Stimulated activated CD4-positive, alpha-beta T cell treated with anti-CD3 and anti-CD28 coated beads, Interleukin-1b, Interleukin-23, amount 100 ng/mL, for 4 hours (primary cell): ENCODE measurements at places on chromosomes 5 and 9.

- no peak for DNase-seq
Measured at GRCh38 chr9:120486835-120487234, 93.1 kb downstream of the CDK5RAP2 start.

DNA sequence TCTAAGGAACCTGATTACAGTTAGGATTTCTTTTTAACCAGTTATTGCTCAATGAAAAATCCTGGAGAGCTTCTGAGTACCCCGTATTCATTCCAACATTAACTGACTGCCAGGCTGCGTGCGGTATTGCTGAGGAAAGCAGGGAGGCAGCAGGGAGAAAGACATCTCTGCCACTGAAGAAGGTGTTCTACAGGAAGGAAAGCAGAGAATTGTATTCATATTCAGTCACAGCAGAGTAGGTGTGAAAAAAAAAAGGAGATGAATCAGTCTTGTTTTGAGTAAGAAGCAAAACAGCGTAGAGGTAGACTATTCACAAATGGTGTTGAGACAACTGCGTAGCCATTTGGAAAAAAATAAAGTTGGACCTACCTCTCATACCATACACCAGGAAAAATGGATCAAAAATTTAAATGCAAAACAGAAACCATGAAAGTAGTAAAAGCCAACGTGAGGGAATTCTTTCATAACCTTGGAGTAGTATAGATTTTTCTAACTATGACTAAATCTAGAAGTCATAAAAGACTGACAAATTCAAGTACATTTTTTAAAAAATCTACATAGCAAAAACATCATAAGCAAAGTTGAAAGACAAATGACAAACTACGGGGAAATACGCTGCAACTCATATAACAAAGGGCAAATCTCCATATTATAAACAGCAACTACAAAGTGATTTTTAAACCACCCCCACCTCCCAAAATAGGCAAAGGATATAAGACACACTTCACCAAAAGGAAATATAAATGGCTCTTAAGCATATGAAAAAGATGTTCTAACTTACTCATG is 9.9 kb upstream of the NR4A3 start:
- no peak for DNase-seq

DNA sequence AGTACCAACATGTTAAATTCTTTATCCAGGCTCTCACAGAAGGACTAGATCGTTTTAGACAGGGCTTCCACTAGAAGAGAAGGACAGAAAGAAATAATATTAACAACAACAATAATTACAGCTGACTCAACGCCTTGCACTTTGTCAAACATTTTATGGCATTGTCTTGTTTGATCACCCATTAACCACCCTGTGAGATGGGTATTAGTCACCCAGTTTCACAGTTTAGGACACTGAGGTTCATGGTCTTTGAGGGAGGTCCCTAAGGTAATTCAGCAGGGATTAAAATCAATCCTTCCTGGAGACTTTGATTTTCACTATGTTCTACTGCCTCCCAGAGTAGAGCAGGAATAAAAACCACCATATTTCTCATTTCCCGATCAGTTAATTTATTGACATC is 51.4 kb upstream of the BNC2 start:
- no peak for DNase-seq

DNA sequence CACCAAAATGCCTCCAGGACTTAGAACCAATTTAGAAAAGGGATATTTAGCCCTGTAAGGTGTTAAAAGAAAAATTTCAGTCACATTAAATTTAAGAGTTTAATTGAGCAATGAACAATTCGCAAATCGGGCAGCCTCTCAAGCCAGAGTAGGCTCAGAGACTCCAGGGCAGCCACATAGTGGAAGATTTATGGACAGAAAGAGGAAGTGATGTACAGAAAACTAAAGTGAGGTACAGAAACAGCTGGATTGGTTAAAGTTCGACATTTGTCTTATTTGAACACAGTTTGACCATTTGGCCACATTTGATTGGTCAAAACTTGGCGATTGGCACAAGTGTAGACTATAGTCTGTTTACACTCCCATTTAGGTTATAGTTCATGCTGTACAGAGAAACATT is 525.9 kb upstream of the ZNF608 start:
- no peak for DNase-seq

GRCh38 chr5:134510970-134511795 is 14.3 kb upstream of the JADE2 start:
- DNase-seq = peak; percentile 49

GRCh38 chr9:14198841-14199455 is 115.0 kb downstream of the NFIB start:
- no peak for DNase-seq

DNA sequence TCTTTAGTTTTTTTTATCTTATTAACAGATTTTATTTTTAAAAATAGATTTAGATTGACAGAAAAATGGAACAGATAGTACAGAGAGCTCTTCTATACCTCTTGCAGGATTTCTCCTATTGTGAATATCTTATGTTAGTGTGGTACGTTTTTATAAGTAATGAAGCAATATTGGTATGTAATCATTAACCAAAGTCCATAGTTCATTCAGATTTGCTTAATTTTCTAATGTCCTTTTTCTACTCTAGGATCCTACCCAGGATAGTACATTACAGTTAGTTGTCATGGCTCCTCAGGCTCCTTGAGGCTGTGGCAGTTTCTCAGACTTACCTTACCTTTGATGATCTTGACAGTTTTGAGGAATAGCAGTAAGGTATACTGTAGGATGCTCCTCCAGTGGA is 30.4 kb downstream of the PPP2R2B start:
- no peak for DNase-seq

DNA sequence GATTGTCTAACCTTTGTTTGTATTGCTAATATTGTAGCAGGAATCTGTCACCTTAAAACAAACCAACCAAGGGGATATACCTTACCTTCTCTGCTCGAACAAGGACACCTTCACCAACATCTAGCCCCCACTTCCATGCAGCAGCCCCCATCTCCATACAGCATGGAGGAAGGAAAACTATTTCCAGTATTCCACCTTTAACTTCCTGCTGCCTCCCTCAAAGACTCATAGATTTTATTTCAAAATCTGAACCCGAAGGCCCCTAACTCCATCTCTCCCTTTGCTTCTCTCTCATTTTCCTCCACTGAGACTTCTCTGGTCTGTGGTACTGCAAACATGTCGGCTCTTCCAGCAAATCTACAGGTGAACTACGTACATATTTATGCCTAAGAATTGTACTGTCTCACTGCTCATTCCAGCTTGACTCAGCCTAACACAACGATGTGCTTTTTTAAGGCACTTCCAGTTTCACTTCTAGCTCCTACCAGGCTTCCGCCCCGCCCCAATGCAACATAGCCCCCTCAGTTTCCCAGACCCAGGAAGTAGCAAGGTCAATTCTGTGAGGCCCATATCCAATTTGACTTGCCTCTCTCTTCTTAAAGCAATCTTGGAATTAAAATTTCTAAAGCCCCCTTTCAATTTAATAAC is 70.7 kb upstream of the RNF38 start:
- peak; percentile 48 for DNase-seq

DNA sequence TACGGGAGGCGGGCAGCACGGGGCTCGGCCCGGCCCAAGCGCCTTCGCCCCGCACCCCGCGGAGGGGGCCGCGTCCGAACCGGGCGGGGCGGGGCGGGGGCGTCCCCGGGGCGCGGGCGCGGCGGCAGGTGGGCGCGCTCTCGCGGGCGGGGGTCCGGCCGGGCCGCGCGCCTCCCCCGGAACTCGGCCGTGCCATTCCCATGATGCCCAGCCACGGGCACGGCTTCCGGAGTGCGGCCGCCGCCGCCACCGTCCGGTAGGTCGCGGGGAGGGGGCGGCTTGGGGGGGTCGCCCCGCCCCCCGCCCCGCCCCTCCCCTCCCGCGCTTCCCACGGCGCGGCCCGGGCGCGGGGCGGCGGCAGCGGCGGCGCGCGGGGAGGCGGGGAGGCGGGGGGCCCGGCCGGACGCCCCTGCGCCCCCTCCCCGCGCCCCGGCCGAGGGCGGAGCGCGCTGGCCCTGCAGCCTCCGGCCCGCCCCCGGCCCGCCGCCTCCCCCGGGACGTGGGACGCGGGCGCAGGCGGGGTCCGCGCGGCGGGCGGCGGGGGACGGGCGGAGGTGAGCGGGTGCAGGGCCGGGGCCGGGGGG is at the start of gene PPP1R26:
Gene PPP1R26, plus strand, starts transcription at position 314 of the 584 bp plus-strand sequence. CDS start 4,729 bp downstream, outside the sequence.
- no peak for DNase-seq

- no peak for DNase-seq
Measured at GRCh38 chr9:131053896-131054295, 42.4 kb upstream of the AIF1L start.

DNA sequence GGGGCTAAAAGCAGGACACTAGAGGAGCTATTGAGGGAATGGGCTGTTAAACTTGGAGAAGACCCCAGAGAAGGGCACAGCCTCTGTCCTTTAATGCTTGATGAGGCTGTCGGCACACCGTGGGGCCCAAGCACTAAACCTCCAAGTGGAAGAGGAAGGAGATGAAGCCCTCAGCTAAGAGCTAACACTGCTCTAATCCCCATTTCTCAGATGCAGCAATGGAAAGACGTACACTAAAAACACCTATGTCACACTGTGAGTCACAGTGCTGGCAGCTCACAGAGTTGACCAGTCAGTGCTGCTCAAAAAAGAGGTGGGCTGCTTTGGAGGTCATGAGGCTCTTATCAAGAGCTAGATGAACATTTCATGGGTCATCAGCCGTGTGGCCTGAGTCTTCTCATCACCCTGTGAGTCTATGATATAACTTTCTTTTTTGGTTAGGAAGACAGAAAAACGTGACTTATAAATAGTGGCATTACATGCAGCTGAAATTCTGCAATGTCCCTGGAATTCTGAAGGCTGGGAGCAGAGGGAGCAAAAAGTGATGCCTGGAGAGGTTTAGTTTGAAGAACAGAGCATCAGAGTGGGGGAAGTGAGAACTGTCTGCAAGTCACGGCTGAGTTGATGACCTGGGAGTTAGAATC is 21.5 kb downstream of the TNFSF8 start:
- no peak for DNase-seq

GRCh38 chr5:87752362-87752761 is 339.6 kb upstream of the CCNH start:
- no peak for DNase-seq

DNA sequence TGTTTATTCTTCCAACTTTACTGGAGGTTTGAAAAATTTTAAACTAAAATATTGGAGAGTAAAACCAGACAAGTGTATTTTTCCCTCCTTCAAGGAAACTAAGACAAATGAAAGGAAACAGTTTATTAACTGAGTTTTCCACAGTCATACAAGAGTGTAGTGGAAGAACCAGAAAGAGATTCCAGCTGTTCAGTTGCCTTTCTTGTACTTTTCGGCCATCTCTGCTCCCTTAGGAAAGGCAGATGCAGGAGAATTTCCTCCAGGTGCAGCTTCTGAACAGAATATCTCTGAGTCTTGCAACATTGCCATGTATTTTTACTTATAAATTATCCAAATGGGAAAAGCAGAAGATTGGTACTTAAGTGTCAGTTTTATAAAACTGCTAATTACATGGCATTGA is 217.1 kb downstream of the MAST4 start:
- DNase-seq = no peak

- no peak for DNase-seq
Measured at GRCh38 chr5:158948376-158948886, 151.3 kb downstream of the EBF1 start.

GRCh38 chr9:72949918-72950325 is 2.9 kb downstream of the ALDH1A1 start:
- no peak for DNase-seq

DNA sequence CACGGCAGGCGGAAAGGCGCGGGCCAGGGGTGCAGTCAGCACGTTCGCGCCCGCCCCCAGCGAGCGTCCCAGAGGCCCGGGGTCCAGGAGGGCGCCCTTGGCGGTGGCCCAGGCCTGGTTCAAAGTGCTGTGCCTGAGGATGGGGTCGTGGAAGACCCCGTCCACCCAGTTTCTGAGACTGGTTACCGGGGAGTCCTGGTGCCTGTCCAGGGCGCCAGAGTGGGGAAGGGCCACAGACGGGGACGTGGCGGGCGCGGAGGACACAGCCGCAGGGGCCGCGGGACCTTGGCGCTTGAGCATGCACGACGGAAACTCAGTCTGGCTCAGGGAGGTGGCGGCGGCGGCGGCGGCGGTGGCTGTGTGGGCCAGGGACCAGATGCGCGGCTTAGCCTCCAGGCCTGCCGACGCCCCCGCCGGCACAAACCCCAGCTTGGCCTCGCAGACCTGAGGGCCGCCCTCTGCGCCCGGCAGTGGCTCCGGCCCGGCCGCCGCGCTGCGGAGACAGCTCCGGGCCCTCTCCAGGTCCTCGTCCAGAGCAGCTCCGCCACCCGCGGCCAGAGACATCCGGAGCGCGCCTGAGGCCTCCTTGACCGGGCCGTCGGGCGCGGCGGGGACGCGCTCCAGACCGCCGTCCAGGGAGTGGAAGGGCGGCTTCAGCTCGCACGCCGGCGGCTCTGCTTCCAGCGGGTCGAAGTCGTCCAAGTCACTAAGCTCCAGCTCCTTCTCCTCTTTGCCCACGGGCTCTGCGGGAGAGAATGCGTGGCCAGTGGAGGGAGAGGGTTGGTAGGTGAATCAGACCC is 4.5 kb downstream of the IRX4 start:
- no peak for DNase-seq

DNA sequence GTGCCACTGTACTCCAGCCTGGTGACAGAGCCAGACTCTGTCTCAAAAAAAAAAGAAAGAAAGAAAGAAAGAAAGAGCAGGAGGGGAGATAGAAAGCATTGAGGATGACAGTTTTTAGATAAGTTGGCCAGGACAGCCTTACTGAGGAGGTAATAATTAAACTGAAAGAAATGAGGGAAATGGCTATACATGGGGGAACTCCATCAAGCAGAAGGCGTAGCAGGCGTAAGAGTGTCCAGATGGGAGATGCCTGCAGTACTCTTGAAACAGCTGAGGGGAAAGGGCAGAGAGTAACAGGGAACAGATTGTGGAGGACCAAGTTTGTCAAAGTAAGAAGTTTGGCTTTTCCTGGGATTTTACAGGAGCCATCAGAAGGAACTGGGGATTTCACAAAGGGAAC is 57.5 kb downstream of the HMGCS1 start:
- no peak for DNase-seq

DNA sequence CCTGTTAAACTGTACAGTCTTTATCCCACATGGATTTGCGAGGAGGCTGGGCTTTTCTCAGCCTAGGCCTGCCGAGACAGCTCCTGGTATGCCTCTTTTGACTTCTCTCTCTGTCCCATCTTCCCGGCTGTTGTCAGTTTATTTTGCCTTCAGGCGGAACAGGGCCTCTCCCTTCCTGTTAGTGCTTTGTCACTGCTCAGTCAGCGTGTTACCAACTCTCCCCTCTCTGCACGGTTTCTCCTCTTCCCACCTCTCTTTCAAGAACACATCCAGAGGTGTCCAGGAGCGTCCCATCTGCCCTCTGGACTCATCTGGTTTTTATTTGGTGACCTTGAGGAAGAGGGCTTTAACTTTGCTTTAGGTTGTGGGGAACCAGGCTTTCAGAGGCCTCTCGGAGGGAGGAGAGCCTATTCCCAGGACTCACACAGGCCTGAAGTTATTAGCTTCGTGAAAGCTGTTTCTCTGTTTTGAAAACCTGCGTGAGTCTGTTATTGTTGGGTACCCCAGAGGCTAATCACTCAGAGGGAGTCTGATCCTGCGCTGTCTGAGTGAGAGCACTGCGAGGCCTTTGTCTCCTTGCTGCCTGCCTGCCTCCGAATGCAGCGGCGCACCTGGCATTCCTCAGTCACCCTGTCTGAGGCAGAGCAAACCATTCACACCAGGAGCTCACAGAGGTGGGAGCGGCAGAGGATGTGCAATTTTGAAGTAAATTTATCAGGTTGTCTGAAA is 234.4 kb upstream of the MPDZ start:
- DNase-seq = no peak
